ENCODE measurements at places on chromosomes 2 and 18.

- no peak for DNase-seq
These were observed 88.2 kb upstream of the LCLAT1 start for GRCh38 chr2:30358842-30359241.

- DNase-seq = no peak
These were observed 51.6 kb downstream of the DPP4 start for GRCh38 chr2:162022290-162022945.

GRCh38 chr2:229612384-229612971 lies 101.9 kb downstream of the DNER start:
- no peak for DNase-seq

- peak; percentile 10 for DNase-seq
These were observed 28.1 kb downstream of the CAVIN2 start for GRCh38 chr2:191818725-191819350.

GRCh38 chr2:43233218-43234212 lies 7.1 kb upstream of the ZFP36L2 start:
- DNase-seq = peak; percentile 81

Measured in suppressor macrophage (primary cell).